ENCODE measurements at places on chromosomes 6 and 20. TPM values are rescaled to one million over a fixed set of nuclear protein-coding genes. Genes with fewer than 3 reads are reported as not detected.
A peak's percentile ranks its signal among the peaks of the same experiment; 100 is the strongest.

SLC17A4 gene
- not detected for polyA plus RNA-seq

DNA sequence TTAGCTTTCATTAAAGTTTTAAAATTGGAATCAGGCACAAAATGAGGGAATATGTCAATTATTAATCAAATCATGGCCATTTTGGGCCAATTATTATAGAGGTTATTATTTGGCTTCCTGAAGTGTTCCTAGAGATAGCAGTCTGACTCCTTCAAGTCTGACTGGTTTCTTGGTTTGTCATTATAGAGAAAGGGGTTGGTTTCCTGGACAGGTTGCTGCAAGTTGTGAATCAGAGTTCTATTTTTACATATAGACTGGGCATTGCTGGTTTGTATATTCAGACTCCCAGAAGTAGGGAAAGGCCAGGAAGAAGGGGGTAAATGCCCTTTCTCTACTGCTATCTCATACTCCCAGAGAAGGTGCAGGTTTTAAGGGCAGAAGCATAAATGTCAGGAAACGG lies 121.4 kb upstream of the CEP162 start:
- DNase-seq, result no peak

- DNase-seq, result no peak
Observed at GRCh38 chr6:128655978-128656498, 135.6 kb upstream of the PTPRK start.

DNA sequence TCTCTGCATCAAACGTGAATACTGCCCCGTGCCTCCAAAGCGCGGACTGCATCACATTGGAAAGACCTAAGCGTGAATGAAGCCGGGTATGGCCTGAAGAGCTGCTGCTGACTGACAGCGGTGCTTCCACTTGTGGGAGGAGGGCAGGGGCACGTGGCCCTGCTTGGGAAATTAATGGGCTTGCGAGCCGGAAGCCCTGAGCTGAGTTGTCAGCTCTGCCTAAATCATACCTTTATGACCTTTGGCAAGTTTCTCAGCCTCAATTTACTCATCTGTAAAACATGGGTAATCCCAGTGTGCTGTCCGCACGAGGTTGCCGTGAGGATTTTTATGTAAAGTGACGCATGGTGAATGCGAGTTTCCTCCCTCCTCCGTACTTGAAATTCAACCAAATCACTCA lies 67.0 kb upstream of the FOXQ1 start:
- no peak for DNase-seq

DNA sequence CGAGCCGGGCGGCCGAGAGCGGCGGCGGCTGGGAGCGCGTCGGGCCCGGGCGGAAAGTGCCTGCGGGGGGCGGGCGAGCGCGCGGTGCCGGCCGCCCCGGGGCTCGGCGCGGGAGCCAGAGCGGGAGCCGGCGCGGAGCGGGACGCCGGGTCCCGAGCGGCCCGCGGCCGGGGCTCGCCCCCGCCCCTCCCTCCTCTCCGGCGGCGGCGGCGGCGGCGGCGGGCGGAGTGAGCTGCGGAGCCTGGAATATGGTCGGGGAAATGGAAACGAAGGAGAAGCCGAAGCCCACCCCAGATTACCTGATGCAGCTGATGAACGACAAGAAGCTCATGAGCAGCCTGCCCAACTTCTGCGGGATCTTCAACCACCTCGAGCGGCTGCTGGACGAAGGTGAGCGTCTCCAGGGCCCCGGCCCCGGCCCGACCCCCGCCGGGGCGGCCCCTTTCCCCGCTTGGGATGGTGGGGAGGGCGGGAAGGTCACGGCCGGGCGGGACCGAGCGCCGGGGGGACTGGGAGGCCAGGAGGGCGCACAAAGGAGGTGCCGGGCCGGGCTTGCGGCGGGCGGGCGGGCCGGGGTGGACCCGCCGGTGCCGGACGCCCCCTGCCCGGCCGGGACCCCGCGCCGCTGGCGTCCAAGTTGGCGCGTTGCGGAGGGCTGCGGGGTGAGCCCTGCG lies 565 bp downstream of the QKI start:
- DNase-seq, result peak; percentile 65

RUNX2 gene
- 25.2 TPM for polyA plus RNA-seq

DNA sequence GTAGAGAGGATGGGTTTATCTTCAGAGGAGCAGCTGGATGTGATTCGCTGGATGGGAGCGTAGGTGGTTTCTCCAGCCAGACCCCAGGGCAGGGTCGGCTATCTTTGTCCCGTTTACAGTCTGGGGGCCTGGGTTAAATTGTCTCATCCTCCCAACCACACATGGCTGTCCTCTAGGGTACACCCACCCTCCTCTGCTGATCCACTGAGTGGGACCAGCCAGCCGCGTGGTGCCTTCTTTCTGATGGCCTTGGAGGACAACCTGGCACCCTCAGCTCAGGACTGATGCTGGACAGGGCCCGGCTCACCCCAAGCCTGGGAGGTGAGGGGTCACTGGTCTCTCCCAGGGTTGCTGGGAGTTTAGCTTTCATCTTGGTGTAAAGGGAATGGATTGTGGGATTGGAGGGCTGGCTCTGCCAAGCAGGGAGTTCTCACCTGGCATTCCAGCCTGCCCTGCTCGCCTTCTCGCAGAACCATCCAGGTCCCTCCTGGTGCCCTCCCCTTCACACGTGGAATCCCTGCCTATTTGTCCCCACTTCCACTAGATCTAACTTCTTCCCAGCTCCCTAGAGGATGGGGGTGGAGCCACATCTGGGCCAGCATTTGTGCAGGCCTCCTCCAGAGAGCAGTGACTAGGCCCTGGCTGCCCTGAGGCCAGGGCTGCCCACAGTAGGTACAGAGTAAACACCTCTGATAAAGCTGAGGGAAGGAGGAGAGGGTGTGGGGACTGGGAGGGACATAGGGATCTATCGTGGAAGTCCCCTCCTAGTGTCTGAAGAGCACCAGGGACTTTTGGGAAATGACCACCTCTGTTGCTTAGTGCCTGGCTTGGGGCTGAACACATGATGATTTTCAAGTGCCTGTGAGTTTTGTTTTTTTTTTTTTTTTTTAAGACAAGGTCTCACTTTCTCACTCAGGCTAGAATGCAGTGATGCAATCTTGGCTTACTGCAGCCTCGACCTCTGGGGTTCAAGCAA lies 1.6 kb downstream of the ITPR3 start:
- no peak for DNase-seq

GRCh38 chr6:160270347-160270746 lies 11.7 kb upstream of the SLC22A2 start:
- DNase-seq, result no peak

DNA sequence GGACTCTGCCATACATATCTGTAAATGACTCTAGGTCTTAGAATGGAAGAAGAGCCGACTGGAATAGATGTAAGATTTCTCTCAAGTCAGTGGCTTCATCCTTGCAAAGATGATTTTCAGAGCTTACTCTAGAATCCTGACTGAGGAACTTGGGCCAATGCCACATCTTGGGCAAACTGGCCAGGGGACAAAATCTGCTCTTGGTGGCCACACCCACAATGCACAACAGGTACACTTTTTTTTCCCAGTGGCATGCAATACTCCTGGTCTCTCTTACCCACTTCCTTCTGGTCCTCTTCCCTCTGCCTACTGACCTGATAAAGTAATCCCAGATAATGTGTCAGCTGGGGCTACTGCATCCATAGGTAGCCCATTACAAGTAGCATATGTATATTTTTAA lies 13.4 kb downstream of the CLIC5 start:
- no peak for DNase-seq

DNA sequence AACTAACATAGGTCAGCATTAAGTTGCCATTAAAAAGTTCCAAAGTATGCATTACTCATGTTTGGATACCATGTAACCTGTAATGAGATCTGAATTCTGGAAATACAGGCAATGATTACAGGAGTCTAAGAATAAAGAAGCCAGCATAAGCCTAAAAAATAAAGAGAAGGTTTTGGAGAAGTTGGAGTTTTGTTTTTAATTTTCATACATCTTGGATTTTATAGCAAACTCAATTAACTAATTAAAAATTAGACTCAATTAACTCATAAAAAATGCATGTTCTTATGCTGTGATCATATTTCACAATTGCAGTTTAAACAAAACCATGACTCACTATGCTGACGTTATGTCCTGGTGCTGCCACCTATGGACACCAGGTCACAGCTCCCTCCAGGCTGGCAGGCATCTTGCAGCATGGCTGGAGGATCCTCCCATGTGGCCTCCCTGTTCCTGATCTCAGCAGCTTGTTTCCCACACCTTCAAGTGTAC lies 648.8 kb upstream of the AGPAT4 start:
- no peak for DNase-seq

GRCh38 chr20:34570859-34571306 lies 12.4 kb downstream of the MAP1LC3A start:
- DNase-seq, result no peak

DNA sequence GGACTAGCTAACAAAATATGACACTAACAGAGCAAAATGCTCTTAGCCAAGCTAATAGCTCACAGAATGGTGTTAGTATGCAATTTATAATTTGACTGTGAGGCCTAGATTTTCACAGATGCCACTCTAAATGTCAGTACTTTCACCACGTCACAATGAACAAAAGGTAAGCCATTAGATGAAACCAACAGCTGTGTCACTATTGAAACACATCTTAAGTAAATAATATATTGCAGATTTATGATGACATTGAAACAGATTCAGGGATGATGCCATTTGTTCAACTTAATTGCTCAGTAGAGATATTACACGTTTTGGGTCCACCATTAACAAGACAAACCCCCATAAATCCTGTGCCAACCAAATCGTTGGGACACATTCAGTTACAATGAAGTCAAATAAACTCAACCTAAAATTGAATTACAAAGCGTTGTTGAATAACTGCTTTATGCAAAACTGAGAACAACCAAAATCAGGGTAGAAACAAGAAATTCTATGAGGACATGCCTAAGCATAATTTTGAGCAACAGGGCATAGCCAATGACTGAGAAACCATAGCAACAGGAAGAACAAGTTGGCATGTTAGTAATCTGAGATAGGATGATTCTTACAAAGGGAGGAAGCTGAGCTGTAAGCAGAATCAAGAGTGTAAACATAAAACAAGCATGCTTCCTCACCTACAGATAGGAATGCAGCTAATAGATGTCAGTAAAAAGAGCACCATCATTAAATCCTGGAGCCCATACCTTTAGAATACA lies 85.6 kb upstream of the KHDRBS2 start:
- DNase-seq, result no peak

LRRN4 gene
- 0.33 TPM for polyA plus RNA-seq

Data from ovary (tissue), 10 donors.